ENCODE measurements at places on chromosomes 11 and 22. TPM values are rescaled to one million over a fixed set of nuclear protein-coding genes. Genes with fewer than 3 reads are reported as not detected.

Gene CABP4
- total RNA-seq: 3.1 TPM

GRCh38 chr11:96155627-96156378 lies 187.2 kb downstream of the MAML2 start:
- peak; percentile 75 for DNase-seq

- no peak for DNase-seq
Observed at GRCh38 chr11:110782616-110783015, 70.4 kb upstream of the ARHGAP20 start.

Gene LINC01488
- not detected for total RNA-seq

Gene CNGA4
- total RNA-seq: not detected

GRCh38 chr11:113279591-113279990 lies 34.8 kb upstream of the TTC12 start:
- no peak for DNase-seq

GRCh38 chr11:112539741-112540140 lies 279.1 kb upstream of the PLET1 start:
- DNase-seq: no peak

DNA sequence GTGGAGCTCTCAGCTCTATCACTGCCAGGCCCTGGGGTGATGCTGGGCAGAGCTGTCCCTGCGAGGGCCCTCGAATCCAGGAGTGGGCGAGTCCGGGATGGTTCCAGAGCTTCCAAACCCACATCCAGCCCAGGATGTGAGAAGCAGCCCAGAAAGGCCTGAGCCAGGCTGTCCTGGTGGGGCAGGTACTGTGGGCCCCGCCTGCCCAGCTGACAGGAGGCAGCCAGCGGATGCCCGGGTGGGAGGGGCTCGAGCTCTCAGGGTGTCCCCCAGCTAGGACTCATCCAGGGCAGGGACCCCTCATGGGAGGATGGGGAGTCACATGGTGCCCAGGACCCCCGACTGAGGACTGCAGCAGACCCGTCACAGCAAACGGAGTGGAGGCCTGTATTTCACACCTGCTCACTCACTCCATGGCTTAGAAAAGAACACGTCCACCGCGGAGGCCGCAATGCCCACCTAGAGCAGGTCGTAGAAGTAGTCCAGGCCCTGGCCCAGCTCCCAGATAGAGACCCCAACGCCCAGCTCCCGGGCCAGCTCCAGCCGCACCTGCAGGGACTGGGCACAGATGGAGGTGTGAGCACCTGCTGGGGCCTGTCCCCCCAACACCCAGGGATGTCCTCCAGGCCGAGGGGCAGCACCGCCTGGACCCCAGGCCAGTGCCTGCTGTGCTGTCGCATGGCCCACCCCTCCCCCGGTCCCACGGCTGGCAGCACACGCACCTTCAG lies 26.9 kb downstream of the TSPAN4 start:
- DNase-seq: no peak

GRCh38 chr22:45638197-45638596 lies 33.4 kb upstream of the ATXN10 start:
- DNase-seq: no peak

DNA sequence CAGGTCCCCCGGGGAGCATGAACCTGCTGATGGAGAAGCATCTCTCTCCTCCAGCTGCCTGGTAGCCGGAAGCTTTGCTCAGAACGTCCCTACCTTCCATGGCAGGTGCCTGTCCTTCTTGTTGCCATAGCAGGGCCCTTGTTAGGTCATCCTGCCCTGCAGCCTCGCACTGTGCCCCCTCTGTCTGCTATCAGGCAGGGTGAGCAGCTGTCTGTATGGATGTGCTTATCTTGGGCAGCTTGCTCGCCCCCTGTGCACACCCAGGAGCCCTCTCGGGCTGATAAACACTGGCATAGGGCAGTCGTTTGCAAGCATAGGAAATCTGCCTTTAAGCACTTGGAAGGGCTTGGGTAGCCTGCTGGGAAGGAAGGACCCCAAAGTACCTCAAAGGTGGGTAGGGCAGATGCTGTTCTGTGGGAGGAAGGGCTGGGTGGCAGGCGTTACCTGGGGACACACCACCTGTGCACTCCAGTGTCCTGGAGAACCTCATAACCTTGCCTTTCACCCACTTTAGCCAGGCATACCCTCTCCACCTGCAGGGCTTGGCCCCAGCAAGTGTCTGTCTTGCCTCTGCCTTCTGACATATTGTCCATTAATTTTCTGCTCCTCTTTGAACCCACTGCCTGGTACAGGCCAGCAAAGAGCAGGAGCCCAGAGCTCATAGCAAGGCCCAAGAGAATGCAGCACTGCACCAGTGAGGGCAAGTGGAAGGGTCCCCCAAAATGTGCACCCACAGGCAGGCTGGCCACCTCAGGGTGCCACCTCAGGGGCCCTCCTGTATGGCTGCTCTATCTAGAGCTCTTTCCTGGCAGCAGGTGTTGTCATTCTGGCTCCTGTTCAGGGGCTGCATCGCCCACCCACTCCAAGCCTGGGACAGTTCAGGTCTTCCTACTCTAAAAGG lies 8.0 kb upstream of the COMT start:
- DNase-seq: no peak

DNA sequence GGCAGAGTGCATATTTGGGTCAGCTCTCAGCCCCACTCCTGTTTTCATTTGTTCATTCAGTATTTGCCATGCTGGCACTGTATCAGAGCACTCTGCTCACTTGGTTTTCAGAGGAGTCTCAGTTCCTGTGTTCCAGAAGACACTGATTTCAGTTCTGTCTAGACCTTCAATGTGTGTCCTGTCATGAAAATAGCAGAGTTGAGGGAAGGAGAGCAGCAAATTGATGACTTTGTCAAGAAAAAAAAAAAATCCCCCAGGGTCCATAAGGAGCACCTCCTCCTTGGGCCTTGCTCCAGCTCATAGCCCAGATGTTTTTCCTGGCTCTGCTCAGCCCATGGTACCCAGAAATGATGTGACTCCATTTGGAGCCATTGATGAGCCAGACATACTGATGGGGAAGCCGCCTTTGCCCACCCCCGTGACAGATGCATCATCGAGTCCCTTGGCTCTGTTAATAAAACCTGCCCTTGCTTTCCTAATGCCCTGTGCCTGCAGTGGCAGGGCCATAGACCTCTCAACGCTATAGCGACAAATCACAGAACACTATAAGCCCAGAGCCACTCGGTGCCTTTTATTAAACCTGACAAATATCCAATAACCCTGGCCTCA lies 107.0 kb downstream of the PKNOX2 start:
- DNase-seq: no peak

DNA sequence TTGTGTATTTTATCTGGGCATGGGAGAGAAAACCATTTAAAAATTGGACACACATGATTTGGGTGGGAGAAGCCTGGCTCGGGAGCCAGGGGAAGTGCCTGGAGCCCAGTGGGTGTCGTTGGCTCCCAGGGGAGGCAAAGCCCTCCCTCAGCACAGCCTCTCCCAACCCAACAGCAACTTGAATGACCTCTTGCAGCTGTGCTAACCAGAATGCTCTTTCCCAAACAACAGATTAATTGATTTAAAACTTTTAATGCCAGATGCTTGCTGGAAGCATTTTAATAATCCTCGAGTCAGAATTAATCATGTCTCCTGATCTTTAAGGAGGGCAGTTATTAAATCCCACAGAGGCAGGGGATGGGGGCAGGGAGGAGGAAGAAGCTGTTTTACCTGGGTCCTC lies 401.6 kb downstream of the BUD13 start:
- no peak for DNase-seq

DNA sequence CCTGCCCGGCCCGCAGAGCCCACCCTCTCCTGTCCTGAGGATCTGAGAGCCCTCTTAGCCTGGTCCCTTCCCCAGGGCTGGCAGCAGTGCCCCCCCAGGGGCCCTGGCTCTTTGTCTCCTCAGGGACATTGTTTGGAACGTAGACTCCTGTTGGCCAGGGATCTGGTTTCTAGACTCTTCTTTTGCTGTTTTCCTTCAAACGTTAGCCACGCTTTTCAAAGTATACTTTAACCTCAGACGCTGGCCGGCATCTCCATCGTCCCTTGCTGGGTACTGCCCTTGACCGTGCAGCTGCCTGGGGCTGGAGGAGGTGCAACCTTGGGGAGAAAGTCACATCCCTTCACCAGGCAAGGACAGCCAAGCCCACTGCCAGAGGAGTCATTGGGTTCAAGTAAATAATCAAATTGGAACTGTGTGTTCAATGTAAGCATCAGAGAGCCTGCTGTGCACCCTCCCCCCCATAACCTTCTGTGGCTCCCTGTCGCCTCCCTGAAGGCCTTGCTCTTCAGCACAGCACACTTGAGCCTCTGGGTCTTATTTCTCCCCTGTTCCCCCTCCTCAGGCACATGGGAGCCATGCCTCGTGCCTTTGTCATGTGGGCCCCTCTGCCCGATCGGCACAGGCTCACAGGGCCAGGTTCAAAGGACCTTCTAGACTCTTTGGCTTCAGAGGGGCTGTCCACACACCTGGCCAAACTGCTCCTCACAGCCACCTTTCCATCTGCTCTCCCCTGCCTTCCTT lies 21.8 kb upstream of the WNT7B start:
- no peak for DNase-seq

GRCh38 chr22:20254975-20255946 lies 12.9 kb downstream of the RTN4R start:
- DNase-seq: no peak

GRCh38 chr11:129658526-129658867 lies 157.2 kb upstream of the TMEM45B start:
- no peak for DNase-seq

- no peak for DNase-seq
Observed at GRCh38 chr11:69861901-69862300, 42.7 kb upstream of the FGF3 start.

GRCh38 chr11:66366844-66367477 lies 4.6 kb downstream of the SLC29A2 start:
- DNase-seq: no peak

DNA sequence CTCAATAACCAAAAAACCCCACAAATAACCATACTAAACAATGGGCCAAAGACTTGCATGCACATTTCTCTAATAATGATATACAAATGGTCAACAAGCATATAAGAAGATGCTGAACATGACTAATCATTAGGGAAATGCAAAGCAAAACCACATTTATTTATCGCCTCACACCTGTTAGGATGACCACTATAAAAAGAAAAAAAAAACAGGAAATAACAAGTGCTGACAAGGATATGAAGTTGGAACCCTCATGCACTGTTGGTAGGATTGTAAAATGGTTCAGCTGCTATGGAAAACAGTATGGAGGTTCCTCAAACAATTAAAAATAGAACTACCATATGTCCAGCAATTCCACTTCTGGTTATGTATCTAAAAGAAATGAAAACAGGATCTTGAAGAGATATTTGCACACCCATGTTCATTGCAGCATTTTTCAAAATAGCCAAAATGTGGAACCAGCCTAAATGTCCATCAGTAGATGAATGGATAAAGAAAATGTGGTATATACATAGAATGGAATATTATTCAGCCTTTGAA lies 66.2 kb downstream of the AMBRA1 start:
- DNase-seq: no peak

- DNase-seq: no peak
Observed at GRCh38 chr11:58576887-58577471, 1.3 kb upstream of the LPXN start.

DNA sequence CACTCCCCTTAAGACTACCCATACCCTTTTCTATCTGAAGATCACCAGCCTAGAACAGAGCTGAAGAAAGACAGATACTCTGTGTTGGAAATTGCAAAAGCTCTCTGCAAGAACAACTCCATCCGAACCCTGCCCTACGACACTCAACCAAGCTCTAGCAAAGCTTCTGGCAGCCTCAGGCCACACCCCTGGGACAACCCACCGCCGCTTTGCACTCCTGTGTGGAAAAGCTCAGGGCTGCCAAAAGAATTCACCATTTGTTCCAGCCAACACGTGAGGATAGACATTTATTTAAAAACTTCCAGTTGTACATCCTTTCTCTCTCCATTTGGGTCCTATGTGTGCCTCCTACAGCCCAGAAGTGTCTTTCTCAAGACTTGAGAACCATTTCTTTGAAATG lies 62.4 kb upstream of the CD5 start:
- no peak for DNase-seq

Gene RPLP2
- total RNA-seq: 402 TPM

DNA sequence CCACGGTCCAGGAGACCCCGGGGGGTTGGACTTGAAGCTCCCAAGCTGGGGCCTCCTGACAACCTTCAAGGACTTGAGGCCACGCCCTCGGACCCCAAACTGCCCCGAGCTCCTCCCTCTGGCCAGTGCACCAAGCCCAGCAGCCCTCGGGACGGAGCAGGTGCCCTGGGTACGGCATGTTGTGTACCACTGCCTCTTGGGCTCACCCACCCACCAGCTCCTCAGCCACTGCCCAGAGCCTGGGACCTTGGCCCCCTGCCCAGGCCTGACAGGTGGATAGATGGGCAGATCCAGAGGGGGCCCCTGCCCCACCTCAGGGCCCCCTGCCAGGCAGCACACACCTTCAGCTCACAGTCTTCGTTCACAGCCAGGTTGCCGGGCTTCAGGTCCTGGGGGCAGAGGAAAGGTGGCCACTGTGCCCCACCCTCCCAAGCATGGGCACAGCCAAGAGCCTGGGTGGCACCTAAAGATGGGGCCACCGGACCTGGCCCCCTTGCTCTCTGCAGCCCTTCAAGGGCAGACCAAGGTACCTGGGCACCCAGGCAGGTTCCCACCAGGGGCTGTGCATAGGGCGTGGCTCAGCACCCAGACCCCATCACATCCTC lies 5.1 kb downstream of the MAPK12 start:
- DNase-seq: no peak

Gene OR8D2
- total RNA-seq: not detected

DNA sequence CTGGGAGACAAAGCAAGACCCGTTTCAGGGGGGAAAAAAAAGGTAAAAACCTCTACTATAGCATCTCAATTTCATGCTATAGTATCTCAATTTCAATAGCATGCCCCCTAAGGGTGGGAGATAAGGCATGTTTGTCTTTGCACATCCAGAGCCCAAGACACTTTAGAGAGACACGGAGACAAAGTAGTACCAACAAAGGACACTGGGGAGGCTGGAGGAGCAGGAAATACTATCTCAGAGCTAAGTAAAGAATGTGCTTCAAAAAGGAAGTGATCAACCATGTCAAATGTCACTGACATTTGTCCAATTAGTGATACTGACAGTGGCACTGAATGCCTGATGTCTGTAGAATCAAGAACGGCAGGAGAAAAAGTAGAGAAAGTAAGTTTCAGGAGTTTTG lies 68.6 kb downstream of the RRAS2 start:
- DNase-seq: no peak

GRCh38 chr22:30265131-30265720 lies 1.4 kb downstream of the OSM start:
- no peak for DNase-seq

Gene FSHB
- not detected for total RNA-seq

DNA sequence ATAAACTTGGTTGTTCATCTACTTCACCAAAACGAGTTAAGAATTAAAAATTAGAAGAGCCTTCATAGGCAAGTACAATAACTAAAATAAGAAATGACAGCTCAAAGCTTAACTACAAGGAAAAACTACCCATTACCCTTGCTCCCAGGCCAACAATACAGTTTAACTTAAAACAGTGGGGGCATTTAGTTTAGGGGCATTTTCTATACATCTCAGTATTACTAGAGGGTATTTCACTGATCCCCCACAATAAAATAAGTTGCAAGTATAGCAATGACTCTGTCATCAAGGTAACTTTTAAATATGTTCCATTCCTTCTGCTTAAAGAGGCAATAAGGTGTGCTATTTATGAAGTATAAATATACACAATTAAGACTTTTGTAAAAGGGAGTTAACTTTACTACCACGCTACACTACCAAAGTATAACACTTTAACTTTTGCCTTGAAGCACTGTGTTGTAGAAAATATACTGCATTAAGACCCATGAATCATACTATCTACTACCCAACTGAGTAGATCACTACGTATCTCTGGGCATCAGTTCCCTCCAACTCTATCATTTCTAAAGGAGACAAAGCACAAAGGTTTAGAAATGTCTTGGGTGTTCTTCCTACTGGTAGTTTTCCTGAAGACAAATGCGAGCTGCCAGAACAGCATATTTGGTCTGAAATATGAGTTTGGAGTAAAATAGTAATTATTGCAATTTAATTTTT lies 29.8 kb downstream of the CHORDC1 start:
- no peak for DNase-seq

Gene UBASH3B
- total RNA-seq: 0.78 TPM

Measured in body of pancreas (tissue), 4 donors.